Fibroblast of pulmonary artery (primary cell): ENCODE measurements at places on chromosomes 1 and 21.

DNA sequence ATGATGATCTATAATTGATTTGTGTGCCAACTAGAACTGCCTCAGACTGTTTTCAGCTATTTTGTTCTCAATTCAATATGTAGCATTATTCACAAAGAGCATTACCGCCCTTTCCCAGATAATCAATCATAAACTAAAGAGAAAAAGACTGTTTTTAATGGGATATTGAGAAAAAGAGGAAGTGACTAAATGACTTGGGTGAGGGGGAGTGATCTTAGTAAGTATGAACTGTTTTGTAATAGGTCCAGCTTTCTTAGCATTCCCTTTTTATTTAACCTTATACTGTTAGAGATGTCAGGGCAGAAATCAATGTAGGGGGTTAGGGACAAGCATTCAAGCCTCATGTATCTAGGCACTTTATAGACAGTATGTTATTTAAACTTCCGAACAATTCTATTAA, 157.8 kb upstream of the DPYD start:
- DNase-seq, result peak; percentile 48

GRCh38 chr1:1842360-1843146, 48.3 kb downstream of the GNB1 start:
- no peak for DNase-seq

DNA sequence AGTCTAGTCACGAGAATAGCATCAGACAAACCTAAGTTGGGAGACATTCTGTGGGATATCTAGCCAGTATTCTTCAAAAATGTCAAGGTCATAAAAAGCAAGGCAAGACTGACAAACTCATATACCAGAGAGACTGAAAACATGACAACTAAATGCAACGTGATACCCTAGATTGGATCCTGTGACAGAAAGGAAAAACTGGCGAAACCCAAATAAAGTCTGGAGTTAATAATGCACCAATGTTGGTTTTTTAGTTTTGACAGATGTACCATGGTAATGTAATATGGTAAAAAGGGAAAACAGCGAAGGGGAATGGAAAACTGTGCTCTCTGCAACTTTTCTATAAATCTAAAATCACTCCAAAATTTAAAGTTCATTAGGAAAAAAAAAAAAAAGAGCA, 64.5 kb downstream of the EPS15 start:
- DNase-seq, result no peak

DNA sequence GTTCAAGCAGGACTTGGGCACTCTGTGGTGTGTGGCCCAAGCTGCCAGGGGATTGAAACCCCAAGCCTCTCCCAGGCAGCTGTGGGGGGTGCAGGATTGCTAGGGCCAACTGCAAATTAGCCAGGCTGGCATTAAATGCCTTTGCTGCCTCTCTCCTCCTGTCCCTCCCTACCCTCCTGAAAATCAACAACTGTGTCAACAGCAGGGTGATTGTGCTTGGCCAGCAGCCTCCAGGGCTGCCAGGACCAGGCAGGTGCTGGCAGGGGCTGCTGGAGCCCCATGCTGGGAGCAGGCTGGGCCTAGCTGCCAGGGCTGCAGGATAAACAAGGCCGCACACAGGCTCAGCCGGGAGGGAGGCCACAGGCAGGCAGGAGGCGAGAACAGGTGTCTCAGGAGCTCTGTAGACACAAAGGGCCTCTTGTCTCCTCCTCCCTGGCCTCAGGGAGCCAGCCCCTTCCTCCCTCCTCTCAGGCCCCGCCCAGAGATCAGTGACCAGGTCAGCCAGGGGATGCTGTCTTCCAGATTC, 11.4 kb downstream of the SOX13 start:
- no peak for DNase-seq

GRCh38 chr1:209231476-209232156, 351.9 kb upstream of the CAMK1G start:
- no peak for DNase-seq

DNA sequence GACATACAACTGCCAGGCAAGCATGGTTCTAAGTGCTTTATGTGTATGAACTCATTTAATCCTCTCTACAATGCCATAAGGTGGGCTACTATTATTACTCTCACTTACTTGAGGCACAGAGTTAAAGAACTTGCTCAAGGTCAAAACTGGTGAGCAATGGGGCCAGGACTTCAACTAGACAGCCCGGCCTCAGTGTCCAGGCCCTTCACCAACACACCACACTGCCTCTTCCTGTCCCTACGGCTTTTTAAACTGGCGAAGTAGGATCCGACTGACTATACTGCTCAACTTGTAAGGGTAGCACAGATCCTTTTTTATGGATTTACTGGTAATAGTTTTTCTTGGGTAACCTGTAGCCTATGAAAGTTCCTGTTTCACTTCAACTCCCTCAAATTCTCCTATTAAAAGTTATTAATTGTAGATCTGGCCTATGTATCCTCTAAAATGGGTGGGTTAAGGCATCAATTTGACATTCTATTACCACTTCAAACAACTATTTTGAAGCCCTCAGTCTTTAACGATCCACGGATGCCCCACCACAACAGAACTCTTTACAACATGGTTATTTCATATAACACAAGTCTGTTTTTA, 4.3 kb downstream of the ERRFI1 start:
- DNase-seq, result no peak

GRCh38 chr1:109370712-109371340, 26.9 kb downstream of the SORT1 start:
- DNase-seq, result peak; percentile 89

GRCh38 chr1:41515131-41515678, 30.7 kb upstream of the EDN2 start:
- no peak for DNase-seq

- DNase-seq, result no peak
Measured at GRCh38 chr1:205541161-205541886, 36.9 kb downstream of the CDK18 start.

DNA sequence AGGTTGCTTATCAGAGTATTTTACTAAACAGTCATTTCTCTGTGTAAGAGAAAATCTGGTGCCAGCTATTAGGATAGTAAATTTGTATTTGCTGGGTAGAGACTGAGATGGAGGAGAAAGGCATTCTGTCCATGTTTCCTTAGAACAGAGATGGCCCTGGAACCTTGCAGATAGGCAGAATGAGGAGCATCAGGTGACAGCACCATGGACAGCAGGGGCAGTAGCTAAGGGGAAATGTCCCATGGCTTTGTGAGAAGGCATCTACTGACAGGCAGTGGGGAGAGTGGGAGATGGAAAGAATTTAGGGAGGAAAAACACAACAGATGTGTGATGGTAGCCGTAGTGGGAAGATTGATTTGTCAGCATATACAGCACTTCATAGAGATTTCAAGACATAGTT, 105.0 kb downstream of the PRRX1 start:
- peak; percentile 13 for DNase-seq

- no peak for DNase-seq
Measured at GRCh38 chr1:14265495-14265894, 333.0 kb upstream of the KAZN start.

DNA sequence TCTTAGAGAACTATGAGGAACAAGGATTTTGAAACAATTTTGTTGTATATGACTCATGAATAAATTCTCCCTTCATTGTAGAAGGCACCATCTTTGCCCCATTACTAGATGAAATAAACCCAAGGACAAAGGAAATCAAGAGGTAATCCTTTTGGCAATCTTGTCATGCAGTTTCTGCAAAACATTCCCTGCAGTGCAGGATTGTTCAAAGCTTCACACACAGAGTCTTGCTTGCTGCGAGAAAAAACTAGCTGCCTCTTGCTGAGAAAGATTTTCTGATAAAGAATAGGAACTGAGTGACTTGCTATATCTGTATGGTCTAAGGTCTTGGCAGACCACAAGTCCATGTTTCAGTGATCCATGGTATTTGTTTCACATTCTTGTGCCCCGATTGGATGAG, 657.4 kb upstream of the ADGRL4 start:
- peak; percentile 11 for DNase-seq

DNA sequence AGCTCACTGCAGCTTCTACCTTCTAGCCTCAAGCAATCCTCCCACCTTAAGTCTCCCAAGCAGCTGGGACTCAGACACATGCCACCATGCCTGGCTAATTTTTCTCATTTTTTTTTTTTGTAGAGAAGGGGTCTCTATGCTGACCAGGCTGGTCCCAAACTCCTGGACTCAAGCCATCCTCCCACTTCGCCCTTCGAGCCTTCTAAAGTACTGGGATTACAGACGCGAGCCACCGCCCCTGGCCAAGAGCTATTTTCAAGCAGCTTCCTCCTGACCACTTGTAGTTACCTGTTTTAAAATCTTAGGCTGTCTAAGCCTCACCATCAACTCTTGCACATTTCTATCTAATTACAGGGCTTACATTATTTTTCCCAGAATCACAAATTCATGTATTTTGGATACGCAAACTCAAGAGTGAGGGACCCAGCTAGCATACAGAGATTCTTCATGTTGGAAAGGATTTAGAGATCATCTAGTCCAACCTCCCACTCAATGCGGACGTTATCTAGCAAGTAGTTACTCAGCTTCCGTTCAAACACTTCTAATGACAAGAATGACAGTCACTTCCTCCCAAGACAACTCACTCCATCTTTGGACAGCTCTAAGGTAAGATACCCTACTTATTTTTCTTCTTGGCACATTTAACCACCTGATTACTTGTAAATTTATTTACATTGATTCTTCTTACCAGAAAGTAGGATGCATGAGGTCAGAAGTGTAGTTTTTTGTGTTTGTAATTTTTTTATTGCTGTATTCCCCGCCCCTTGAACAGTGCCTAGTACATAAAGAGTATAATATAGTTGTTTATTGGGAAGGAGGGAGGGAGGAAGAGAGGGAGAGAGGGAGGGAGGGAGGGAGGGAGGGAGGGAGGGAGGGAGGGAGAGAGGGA, 65.4 kb downstream of the LUZP1 start:
- peak; percentile 71 for DNase-seq

DNA sequence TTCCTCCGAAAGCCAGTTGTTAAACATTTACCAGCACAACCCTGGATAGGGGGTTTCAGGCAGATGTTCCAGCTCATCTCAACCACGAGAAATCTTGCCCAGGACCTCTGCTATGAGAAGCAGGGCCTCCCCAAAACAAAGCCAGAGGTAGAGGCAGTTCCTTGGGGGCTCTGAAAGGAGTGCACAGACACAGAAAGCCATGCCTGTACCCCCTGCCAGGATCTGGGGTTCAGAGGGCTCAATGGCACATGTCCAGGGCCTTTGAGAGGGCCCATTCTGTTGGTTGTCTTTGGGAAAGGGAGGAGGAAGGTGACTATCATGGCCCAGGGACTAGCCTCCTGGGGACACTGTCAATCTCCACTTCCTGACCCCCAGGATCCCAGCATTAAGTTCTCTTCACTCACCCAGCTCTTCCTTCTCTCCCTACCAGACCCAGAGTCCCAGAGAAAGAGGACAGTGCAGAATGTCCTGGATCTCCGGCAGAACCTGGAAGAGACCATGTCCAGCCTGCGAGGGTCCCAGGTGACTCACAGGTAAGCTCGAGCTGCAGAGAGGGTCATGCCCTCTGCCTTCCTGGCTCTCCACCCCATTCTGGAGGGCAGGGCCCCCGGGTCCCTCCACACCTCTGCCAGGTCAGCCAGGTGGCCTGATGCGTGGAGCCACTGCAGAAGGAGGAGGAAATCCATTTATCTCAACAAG, 116.4 kb upstream of the IPO9 start:
- no peak for DNase-seq

DNA sequence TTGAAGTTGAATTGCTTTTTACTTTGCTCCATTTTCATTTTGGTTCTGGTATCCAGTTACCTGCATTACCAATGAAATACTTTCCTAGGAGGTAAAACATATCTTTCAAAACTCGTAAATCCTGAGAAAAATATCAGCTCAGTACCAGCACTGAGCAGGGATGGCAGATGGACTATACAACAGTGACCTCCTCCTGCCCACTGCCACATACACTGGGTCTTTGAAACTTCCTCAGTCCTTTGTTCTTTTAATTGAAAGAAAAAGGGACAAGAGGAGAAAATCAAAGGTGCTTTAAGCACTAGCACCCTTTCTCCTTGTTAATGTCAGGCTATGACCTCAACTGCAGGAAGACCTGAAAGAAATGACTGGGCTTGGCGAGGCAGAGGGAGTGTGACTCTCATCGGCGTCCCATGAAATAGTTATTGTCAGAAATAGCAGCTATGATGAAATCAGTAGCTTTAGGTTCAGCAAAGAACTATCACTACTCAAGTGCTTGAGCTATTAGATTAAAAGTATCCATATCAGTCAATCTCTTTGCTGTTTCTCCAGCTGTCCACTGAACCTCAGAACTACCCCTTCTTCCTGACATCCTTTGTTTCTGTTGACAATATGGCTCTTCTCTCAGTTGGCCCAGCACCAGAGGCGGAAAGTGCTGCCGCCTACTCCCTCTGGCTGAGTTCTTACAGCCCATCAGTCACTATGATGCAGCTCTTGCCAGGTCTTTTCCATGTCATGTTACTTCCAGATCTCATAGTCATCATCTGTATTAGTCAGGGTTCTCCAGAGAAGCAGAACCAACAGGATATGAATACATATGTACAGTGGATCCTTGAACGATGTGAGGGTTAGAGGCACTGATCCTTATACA, 207.0 kb upstream of the MAP1LC3C start:
- DNase-seq, result peak; percentile 0

DNA sequence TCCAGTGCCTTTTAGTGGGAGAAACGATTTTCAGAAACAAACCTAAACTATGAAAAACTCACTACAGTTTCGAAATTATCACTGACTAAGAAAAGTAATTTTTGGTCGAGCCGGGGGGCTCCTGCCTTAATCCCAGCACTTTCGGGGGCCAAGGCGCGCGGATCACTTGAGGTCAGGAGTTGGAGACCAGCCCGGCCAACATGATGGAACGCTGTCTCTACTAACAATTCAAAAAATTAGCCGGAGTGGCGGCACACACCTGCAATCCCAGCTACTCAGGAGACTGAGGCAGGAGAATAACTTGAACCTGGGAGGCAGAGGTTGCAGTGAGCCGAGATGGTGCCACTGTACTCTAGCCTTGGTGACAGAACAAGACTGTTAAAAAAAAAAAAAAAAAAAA, 3.0 kb downstream of the CFHR3 start:
- DNase-seq, result no peak

- DNase-seq, result no peak
Measured at GRCh38 chr1:53190210-53190611, 6.4 kb upstream of the CPT2 start.

DNA sequence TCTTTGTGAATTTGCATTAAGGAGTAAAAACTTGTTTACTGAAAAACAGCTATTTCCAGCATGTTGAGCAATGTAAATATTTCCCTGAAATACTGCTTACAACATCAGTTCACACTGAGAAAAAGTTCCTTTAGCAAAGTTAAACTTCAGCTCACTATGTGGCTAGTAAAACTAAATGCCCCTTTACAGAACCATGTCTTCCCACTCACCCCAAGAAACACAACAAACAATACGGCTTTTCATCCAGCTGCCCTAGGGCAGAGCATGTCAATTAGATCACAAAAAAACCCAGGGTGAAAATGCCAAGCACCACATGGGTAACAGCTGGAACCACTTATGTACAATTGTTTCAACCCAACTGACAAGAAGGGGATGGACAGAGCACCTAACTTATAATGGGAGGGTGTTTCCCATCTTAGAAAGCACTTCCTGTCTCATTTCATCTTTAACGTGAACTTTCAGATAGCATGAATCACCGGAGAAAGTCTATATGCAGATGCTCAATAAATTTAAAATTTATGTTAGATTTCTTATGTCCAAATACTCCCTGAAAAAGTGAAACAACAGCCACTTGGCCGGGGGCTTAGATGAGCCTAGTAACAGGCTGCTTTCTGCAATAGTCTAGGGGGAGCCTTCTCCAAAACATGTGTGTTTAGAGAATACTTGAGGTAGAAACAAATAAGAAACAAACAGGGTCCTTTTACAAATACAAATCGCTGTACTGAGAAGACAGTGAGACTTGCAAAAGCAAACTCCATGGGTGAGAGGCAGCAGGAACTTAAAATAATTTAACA, 6.6 kb downstream of the NID1 start:
- DNase-seq, result peak; percentile 63
